Skin of body (tissue), 3 donors: ENCODE measurements at places on chromosomes 16 and 17.
A peak's percentile ranks its signal among the peaks of the same experiment; 100 is the strongest.

DNA sequence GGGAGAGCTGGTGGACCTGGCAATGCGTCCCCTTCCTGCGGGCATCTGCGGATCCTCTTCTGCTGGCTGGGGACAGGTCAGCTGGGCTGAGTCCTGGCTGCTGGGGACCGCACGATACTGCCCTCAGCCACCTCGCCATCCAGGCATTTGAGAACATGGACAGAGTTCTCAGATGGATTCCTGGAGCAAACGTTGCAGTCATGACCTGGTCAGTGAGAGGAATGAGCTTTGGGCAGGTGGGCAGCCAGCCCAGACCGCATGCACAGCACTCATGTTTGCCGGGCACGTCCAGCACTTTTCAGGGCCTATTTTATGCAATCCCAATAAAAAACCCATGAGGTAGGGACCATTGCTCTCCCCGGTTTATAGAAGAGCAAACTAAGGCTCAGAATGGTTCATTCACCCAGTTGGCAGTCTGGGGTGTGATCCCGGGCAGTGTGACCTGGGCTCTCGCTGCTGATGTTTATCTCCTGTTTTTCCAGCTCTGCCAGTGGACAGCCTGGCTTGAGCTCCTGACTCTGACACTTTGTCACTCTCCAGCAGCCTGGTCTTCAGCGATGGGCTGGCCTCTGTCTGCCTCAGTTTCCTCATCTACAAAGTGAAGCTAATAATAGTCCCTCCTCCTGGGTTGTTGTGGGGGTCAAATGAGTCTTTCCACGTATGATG is 294.7 kb downstream of the IRF8 start:
- no peak for DNase-seq

DNA sequence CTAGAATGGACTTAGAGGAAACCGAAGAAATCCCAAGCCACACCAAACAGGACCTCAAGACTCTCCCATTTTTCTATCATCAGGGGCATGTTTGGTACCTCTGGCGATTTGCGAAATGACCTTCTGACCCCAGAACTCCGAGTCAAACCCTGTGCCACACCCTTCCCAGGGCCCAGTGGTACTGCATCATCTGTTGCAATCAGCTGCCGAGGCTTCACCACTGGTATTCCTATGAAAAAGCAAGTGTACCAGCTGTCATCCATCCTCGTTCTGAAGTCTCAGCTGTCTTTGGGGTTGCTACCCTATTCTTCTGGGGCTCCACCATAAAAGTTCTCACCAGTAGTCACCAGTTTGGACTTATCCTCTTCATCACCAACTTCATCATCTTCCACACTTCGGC is 2.3 kb upstream of the RSKR start:
- no peak for DNase-seq

- DNase-seq: no peak
Observed at GRCh38 chr16:17827313-17827712, 356.6 kb upstream of the XYLT1 start.

DNA sequence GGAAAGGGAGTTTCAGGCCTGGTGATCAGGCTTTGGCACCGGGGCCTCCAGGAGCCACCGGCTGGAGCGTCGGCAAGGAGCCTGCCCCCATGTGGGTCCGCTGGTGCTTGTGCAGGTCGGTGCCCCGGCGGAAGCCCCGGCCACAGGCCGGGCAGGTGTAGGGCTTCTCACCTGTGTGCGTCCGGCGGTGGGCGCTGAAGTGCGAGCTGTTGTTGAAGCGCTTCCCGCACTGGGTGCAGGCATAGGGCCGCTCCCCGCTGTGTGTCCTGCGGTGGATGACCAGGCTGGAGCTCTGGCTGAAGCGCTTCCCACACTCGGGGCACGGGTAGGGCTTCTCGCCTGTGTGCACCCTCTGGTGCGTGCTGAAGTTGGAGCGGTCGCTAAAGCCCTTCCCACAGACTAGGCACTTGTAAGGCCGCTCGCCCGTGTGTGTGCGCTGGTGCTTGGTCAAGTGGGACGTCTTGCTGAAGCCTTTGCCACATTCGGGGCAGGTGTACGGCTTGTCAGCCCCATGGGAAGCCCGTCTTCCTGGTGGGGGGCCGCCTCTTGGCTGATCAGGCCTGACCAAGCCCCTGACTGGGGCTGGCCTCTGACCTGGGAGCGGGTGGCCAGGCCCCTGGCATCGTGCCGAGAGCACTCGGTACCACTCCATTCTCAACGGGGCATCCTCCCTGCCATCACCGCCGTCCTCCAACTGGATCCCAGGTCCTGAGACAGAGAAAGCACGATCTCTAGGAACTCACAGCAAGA is 14.4 kb downstream of the ZNF500 start:
- DNase-seq: no peak

DNA sequence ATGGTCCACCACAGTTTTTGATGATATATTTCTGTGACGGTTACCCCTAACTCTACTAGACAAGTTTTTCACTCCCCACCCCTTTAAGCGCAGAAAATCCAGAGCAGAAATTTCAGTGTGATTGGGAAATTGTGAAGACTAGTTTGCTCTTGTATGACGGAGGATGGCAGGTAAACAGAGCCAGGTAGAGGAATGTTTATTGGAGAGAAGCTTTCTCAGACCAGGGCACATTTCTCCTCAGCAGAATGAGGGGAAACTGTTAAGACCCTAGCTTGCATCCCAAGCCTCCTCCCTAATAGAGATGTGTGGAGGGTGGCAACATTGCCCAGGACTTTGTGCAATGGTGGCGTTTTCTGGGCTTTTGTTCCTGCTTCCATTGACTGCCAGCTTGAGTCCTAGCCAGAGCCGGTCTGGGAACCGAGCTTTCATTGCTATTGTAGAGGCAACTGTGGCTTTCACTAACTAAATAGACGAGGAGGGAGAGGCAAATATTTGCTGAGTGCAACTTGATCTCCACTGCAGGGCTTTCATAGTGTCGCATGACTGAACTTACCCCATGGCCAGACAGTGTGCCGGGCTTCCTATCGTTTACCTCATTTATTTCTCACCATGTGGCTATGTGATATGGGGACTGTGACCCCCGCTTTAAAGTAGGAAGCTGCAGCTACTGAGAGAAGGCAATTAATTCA is 159.6 kb upstream of the MPHOSPH6 start:
- no peak for DNase-seq

GRCh38 chr16:66872943-66873684 is 7.2 kb upstream of the PDP2 start:
- peak; percentile 64 for DNase-seq
